Kidney epithelial cell (primary cell): ENCODE measurements at places on chromosomes 6 and 20. TPM values are rescaled to one million over a fixed set of nuclear protein-coding genes. Genes with fewer than 3 reads are reported as not detected.

The THEMIS gene
- total RNA-seq: not detected in 2 replicates

- DNase-seq: peak; percentile 80
Measured at GRCh38 chr6:53326372-53327016, 22.3 kb downstream of the ELOVL5 start.

The SLC35D3 gene
- not detected in 2 replicates for total RNA-seq

The OPN5 gene
- not detected in 2 replicates for total RNA-seq

The OR12D3 gene
- total RNA-seq: not detected in 2 replicates

The KCNB1 gene
- not detected in 2 replicates for total RNA-seq

The CTAGE9 gene
- total RNA-seq: not detected in 2 replicates

The MMP24OS gene
- 17.5 and 19.3 TPM in 2 replicates for total RNA-seq

The PPP1R3G gene
- 0.96 and 2.1 TPM in 2 replicates for total RNA-seq

- DNase-seq: no peak
Measured at GRCh38 chr6:69038841-69039240, 403.8 kb downstream of the ADGRB3 start.

The TP53INP2 gene
- 15.0 and 19.9 TPM in 2 replicates for total RNA-seq

- no peak for DNase-seq
Measured at GRCh38 chr6:4781426-4781825, 5.2 kb downstream of the CDYL start.

GRCh38 chr20:19662637-19662995 lies 95.4 kb upstream of the RIN2 start:
- no peak for DNase-seq

The DAAM2 gene
- 1.3 and 2.5 TPM in 2 replicates for total RNA-seq

DNA sequence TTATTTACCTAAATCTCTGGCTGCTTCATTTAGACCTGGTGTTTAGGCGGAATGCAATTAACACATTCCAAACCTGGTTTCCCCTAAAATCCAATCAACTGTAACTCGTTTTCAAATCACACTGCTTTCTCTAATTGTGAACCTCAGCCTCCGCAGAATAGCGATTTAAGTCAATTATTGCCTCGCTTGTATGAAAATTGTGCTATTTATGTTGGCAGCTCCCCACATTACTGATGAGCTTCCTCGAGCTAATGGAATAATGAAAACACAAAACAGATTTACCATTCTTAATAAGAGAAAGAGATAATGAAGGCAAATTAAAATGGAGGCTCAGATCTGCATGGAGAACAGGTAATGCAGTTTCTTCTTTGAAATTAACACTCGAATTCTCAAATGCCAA lies 67.9 kb downstream of the SLC2A10 start:
- no peak for DNase-seq

The EEF1A2 gene
- total RNA-seq: 14.9 and 18.0 TPM in 2 replicates

The CHD6 gene
- 17.9 and 19.6 TPM in 2 replicates for total RNA-seq

The MMP24 gene
- 6.9 and 7.5 TPM in 2 replicates for total RNA-seq

The GPLD1 gene
- 1.8 and 3.0 TPM in 2 replicates for total RNA-seq

DNA sequence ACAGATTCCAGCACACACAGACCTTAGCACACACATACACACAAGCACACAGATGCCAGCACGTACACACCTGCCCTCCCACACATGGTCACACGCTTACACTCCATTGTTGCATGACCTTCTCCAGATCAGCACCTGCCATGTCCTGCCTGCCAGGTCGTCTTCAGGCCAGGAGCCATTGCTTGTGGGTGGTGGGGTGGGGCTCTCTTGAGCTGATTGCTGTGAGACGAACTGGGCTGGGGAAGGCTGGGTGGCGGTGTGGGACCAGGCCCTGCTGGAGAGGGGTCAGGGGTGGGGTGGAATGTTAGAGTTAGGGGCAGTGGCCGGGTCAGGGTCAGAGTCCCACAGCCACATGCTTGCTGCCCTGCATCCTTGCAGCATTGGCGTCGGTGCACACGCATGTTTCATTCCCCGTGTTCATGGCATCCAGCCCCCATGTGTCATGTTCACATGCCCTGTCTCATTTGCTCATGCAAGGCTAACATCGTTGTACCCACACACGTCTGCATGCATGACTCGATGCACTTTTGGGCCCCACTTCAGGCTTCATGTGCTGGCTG lies 6.5 kb upstream of the NPBWR2 start:
- DNase-seq: no peak

The PNPLA1 gene
- total RNA-seq: not detected in 2 replicates

- peak; percentile 10 for DNase-seq
Measured at GRCh38 chr20:52150440-52151258, 40.9 kb downstream of the ZFP64 start.

The FBXO5 gene
- 14.1 and 16.1 TPM in 2 replicates for total RNA-seq

The ADGRF4 gene
- 5.5 and 7.7 TPM in 2 replicates for total RNA-seq

- peak; percentile 29 for DNase-seq
Measured at GRCh38 chr6:46323312-46323965, 152.7 kb upstream of the ENPP5 start.

The RAD21L1 gene
- total RNA-seq: not detected in 2 replicates

DNA sequence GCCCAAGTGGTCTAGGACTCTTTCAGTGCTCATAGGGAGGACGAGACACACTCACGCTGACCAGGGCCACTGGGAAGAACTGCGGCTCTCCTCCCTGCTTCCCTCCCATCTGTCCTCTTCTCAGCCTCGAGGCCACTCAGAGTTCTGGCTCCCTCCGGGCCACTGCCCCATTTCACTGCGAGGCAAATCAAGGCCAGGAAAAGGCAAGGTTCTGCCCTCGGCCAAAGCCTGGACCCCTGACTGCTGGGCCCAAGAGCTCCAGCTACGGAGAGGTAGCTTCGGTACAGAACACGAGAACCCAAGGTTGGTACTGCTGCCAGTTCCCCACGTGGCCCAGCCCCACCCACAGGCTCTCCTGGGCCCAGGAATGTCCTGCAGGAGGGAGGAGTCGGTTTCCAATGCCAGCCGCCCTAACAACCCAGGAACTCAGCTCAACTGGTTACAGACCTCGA lies 14.7 kb downstream of the PI16 start:
- no peak for DNase-seq

The KIFC1 gene
- 8.4 and 10.3 TPM in 2 replicates for total RNA-seq

The ALDH5A1 gene
- total RNA-seq: 7.7 and 8.4 TPM in 2 replicates

DNA sequence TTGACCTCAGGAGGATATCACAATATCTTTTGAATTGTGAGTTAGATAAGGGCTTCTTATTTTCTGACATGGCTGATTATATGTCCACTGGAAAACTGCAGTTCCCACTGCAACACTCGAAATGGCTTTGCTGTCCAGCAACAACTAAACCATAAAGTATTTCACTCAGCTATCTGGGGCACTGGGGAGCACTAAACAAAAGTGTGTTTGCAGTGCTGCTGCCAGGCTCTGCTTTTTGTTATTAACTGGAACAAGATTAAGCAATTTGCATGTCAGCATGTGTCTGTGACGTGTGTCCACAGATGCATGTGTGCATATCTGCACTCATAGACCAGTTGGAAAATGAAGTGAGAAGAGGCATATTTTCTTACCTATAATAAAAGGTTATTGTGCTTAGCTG lies 107.8 kb upstream of the CCN2 start:
- DNase-seq: no peak

The NTSR1 gene
- 0.08 and 0.14 TPM in 2 replicates for total RNA-seq

The RNF182 gene
- 7.6 and 8.1 TPM in 2 replicates for total RNA-seq

DNA sequence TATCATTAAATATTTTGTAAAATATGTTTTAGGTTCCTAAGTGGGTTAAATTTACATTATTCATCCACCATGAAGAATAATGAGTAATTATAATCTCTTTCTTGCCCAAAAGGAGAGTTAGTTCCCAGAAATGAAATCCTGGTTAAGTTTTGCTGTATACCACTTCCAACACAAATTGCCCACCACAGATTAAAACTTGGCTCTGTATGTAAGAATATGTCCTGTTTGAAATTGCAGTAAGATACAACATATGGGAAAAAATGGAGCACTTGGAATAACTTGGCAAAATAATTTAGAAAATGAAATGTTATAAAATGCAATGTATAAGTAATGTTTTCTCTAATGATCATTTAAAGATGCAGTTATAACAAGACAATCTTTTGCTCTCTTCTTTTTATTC lies 64.3 kb upstream of the GJE1 start:
- DNase-seq: no peak

GRCh38 chr6:98871057-98871456 lies 36.7 kb downstream of the POU3F2 start:
- no peak for DNase-seq

The NMBR gene
- total RNA-seq: not detected in 2 replicates

GRCh38 chr6:31776989-31777666 lies at the start of gene VWA7:
VWA7 (minus strand) TSS chr6:31777328; CDS start chr6:31776779, 549 bp downstream.
- DNase-seq: peak; percentile 82

DNA sequence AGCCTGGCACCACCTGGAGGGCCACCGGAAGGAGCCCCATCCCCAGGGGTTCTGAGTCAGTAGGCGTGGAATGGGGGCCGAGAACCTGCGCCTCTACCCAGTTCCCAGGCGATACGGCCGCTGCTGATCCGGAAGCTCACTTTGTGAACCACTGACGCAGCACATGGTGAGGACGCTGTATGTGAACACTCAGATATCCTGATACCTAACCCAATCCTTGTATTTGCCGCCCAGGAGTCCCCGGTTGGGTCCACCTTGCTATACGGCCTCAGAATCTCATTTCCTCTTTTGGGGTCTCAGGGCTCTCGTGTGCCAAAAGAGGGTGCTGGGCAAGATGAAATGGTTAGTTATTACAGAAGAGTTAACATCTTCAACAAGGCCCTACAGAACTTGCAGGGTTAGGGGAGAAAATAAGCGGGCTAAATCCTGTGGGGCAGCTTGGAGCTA lies 604 bp upstream of the RAB5IF start:
- DNase-seq: no peak

DNA sequence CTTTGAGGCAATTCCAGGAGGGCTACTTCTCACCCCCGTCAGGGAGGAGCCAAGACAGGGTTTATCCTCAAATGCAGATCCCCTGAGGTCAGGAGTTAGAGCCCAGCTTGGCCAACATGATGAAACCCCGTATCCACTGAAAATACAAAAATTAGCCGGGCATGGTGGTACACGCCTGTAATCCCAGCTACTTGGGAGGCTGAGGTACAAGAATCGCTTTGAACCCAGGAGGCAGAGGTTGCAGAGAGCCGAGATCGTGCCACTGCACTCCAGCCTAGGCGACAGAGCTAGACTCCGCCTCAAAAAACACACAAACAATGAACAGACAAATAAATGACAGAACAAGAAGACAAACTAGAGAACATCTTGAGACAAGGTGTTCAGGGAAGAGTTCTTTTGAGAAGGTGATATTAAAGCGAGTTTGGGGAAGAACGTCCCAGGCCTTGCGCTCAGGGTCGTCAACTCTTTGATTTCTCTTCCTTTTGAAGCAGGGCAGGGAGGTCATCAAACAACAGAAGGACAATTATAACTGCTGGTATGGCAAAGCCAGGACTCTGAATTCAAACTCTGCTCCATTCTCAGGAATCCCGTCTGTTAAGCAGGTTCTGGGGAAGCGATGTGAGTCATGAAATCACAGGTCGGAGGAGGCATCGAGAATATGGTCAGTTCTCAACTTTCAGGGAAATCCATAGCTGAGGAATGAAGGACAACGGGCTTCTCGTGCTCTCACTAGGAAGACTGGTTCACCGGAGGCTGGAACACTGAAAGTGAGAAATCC lies 1.4 kb upstream of the RALY start:
- no peak for DNase-seq

- DNase-seq: no peak
Measured at GRCh38 chr6:150243620-150244314, 100.9 kb downstream of the PPP1R14C start.

DNA sequence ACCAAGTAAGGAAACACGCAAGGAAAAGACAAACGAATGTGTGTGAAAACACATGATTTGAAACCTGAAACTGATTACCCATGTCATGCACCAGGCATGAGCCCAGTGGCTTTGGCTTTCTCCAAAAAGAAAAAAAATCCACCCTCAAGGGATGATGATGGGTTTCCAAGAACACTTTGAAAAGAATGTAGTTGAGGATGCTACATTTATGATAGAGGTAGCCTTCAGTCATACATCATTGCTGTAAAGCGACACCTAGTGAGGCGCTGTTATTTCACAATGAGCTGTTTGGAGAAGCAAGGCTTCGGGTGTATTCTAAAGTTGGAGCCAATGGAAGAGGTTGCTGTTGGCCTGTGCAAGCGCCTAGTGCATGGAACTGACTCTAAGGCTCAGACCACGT lies 124.9 kb downstream of the SCML4 start:
- DNase-seq: no peak

DNA sequence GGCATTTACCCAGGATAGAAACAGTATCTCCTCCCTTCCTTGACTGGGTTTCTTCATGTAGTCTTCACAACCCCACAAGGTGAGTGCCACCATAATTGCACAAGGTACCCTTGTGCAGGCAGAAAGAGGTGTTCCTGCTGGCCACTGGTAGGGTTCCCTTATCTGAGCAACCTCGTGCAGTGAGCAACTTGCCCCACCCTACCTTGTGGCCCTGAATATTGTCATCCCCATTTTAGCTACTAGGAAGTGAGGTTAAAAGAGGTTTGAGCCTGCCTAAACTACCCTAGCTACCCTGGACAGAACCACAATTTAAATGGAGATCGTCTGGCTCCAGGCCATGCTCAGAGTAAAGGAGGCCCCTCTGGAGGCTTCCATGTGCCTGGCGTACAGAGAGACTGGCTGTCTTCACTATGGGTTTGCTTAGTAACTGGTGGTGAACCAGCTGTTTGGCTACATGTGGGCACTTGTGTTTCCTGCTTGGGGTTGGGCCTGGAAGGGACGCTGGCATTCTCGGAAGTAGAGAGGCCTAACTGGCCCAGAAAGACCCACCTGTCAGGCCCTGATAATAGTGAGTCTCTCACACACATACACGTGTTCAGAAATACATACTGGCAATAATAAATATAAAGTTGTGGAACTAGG lies 148.8 kb downstream of the LRFN2 start:
- no peak for DNase-seq

DNA sequence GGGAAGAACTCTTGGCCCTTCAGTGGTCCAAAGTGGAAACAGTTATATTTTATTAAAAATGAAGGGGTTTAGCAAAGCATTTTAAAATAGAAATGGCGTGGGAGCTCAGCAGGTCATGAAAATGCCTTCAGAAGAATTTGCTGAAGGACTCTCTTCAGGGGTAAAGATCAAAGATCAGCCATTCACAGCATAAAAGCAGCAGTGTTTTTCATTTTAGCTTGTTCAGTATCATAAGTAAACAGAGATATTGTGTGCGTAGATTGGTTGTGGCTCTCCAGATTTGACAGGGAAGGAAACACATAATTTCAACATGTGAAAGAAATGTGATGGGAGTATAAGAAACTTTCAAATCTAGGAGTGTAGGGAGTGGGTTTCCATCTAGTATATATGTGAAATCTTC lies 519.2 kb upstream of the MAP3K7 start:
- DNase-seq: no peak

The TAGAP gene
- total RNA-seq: 0.96 and 1.2 TPM in 2 replicates

DNA sequence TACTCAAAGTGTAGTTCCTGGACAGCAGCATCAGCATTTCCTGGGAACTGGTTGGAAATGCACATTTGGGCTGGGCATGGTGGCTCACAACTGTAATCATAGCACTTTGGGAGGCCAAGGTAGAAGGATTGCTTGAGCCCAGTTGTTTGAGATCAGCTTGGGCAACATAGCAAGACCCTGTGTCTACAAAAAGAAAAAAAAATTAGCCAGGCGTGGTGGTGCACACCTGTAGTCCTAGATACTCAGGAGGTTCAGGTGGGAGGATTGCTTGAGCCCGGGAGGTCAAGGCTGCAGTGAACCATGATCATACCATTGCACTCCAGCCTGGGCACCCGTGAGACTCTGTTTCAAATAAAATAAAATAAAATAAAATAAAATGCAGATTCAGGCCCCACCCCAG lies 156.2 kb downstream of the CDC5L start:
- no peak for DNase-seq
